Left ventricle myocardium inferior (tissue), 1 donor: ENCODE measurements at places on chromosomes 6 and 20.

DNA sequence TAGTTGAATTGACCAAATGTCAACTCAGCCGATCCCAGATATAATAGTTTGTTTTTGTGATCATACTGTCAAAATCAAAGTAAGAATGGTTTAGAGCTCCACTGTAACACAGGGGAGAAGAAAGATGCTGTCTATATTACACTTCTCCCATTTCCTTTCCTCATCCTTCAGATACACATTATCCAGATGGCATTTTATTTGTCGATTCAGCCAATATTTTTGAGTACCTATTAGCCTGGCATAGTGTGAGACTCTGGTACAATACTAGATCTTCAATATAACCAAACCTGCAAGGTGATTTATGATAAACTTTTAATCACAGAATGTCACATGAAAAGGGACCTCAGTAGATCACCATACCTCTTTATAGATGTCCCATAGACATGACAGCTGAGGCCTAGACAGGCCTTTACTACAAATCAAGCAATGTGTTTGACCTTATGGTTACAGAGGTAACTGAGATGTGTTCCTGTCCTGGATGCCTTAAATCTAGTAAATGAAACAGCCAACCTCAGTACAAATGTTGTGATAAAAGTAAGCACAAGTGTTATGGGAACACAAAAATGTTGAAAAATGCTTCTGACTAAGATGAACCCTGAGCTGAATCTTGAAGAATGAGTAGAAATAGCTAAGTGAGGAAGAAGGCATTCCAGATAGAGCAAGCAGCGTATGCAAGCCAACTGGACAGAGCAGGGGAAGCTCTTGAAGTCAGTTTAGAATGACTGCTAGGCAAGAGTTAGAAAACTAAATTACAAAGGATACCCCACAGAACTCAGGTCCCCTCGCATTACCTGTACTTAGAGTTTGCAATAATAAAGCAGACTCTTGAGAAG is 1.9 kb downstream of the FBXO9 start:
- no peak for DNase-seq

DNA sequence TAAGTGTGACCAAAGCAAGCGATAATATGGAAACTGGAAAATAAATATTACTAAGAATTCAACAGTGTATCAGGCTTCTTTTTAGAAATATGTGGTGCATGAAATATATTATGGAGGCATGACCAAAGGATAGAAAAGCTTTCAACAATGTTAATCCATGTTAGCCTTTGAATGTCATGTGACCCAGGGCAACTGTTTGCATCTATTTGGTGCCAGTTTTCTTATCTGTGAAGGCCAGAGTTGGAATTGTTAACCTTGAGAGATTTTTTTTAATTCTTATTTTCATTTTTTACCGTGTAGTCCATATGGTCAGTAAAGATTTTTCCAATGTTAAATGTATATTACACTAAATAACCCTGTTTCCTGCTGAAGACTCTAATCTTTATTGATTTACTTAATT is 411.1 kb downstream of the BCKDHB start:
- DNase-seq = no peak

- DNase-seq = no peak
Observed at GRCh38 chr6:40393641-40394040, 193.5 kb downstream of the LRFN2 start.

DNA sequence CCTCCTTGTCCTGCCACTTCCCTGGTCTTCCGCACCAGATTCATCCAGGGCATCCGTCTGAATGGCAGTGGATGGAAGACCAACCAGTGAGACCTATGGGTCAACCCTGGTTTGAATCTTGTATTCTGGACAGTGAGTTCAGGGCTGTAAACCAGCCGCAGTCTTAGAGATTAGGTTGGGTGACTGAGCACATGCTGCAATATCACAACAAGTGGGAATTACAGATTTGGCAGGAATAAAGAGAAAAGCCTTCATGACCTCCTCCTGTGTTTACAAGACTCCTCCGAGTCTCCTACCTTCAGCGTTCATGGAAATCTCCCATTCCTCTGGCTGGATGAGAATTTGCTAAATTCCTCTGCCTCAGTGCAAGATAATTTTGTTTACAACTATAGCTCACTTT is 9.9 kb downstream of the ECI2 start:
- no peak for DNase-seq

- DNase-seq = no peak
Observed at GRCh38 chr6:144493035-144493910, 208.1 kb downstream of the UTRN start.

DNA sequence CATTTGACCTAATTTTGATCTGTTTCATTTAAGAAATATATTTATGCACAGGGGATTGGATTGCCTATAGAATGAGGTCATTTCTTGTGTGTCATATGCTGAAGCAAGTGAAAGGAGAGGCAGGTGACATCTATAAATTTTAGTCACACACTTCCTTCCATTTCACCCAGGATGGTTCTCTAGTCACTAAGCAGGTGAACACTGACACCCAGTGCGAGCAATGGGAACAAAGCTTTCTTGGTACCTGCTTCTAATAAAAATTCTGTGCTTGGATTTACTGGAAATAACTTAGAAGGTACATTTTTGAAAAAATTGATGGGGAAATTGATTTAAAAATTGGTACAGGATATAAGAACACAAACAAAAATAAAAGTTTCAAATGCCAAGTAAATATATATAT is 66.9 kb upstream of the MC3R start:
- DNase-seq = no peak

- no peak for DNase-seq
Observed at GRCh38 chr6:160986851-160987250, 4.7 kb upstream of the MAP3K4 start.

DNA sequence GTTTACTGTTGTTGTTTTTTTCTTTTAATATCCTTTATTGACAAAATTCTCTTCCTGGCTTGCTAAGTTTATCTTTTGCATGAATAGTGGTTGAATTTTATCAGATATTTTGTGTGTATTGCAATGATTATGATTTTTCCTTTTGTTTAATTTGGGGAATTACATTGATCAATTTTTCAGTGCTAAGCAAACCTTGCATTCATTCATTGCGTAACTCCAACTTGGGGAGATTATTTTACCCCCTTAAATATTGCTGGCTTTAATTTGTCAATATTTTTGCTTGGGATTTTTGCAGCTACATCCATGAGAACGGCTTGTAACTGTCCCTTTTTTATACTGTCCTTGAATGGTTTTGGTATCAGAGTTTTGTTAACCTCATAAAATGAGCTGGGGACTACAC is 63.4 kb downstream of the SERAC1 start:
- no peak for DNase-seq

GRCh38 chr20:13322621-13323020 is 101.5 kb downstream of the ISM1 start:
- DNase-seq = no peak

DNA sequence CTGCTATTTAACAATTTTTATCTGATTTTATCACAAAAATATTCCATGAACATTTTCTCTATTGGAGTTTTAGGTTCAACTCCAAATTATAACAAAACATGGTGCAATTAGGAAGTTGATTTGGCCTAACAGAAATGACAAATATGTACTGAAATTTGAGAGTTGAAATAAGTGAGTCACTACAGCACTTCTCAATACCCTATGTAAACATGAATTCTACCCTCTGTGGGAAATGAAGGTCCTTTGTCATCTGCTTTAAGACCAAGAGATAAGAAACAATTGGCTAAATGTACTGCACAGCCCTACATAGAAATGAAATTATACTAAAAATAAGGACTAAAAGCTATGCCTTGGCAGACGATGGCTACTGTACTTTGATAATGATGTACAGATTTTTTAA is 86.2 kb upstream of the BEND6 start:
- DNase-seq = no peak

GRCh38 chr20:41432746-41433145 is 66.1 kb upstream of the EMILIN3 start:
- DNase-seq = no peak

DNA sequence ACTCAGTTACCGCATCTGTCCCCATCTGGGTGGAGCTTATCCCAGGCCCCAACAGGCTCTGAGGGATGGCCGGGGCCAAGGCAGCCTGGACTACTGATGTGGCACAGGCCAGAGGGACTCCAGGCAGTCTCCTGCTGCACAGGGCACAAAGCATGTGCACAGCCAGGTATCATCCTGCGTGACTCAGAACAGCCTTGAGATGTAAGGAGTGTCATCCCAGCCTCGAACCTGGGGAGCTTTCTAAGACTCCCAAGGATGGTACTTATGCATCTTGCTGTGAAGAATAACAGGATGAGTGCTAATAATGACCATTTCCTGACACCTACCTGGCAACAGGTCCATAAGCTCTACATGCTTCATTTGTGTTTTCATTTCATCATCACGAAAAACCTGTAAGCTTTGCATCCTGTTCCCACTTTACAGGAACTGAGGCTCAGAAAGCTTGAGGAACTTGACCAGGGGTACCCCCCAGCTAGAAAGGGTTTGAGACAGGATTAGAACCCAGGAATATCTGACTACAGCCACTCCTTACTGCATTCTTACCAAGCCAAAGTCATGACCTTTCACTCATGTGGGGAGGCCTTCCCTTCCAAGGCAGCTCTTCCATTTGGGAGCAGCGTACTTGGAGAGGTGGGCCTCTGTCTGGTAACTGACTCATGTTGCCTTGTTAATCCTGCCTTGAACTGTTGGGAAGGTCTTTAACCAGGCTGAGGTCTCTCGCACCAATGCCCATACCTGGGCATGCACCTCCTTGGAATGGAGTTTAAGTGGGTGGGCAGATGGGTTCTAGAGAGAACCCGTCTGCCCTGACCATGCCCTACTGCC is 1.9 kb downstream of the TRIB3 start:
- DNase-seq = no peak

DNA sequence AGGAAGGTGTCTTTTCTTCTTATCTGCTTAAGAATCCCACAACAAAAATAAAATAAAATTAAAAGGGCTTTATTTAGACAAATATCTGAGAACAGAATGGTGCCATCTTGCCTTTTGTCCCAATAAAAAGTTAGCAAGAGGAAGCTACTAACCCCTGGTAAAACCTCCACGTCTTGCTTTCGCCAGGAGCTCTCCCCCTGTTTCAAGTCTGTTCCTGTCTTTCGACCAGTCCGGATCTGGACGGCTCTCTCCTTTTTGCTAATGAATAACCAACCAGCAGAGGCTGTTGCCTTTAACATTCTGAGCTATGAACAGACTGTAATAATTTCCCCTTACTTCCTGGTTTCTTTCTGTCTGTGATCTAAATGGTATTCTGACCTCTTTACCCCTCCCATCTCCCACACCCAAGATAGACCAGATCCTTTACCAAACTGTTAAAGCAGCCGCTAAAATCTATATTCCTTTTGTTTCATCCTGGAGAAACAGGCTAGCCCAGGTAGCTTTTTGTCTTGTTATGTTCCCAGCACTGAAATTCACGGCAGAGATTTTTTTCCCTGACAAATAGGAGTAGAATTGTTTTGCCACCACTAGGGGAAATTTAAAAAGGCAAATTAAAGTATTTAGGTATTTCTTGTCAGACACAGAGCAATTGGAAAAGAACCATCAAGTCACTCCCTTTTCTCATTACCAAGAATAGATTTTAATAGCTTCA is at the start of gene FRK:
FRK (minus strand) TSS at position 320 of the 712 bp plus-strand sequence. CDS start 580 bp downstream, outside the sequence.
- no peak for DNase-seq
